ENCODE measurements at places on chromosomes 16 and 17.

GRCh38 chr17:82120148-82120547 lies 22.1 kb upstream of the FASN start:
- no peak for DNase-seq

GRCh38 chr16:64745258-64745930 lies 376.5 kb downstream of the CDH11 start:
- DNase-seq = no peak

- DNase-seq = no peak
Observed at GRCh38 chr16:56609463-56609921, 1.1 kb downstream of the MT2A start.

- DNase-seq = no peak
Observed at GRCh38 chr17:44754276-44754675, 4.5 kb upstream of the ADAM11 start.

DNA sequence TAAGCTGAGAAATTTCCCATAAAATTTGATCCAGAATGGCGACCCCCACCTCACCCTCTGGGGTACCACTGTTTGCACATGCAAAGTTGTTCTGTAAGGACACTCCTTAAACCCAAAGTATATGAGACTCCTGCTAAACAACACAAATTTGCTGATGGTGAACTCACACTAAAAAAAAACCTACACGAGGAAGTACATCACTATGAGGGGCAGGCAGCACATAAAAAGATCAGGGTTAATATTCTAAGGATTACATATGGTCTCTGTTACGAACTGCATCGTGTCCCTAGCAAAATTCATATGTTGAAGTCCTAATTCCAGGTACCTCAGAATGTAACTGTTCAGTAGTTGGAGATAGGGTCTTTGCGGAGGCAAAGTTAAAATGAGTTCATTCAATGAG lies 60.3 kb downstream of the LYRM1 start:
- no peak for DNase-seq

- no peak for DNase-seq
Observed at GRCh38 chr17:48506246-48506645, 24.6 kb downstream of the HOXB1 start.

DNA sequence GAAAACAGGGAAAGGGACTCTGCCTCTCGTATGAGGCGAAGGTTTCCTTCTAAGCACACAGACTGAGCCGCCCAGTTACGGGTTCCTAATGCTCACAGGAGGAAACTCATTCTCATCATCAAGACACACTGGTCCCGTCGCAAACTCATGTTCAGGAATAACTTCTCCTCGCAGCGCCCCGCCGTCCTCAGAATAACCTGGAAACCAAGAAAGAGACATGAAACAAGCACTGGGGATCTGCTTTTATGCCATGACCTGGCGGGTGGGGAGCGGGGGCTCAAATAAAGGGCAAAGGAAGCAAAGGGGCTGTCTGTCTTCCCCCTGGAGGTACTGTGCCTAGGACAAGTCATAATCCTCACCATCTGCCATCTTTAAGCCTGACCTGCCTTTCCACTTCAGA lies 31.3 kb downstream of the WIPI1 start:
- DNase-seq = no peak

DNA sequence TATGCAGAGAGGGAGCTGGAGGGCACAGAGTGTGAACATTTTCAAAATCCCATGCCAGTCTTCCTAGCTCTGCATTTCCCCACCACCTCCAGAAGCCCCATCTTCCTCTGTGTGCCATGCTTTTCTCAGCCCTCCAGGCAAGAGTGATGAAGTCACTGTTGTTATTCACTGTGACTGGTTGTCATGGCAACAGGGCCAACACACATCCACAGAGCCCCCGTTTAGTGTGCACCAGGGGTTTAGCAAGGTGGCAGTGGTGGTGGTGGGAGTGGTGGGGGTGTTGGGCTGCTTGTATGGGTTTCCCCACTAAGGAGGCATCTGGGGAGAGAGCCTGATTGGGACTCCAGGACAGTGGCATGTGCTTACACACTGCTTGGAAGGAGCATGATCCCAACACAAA lies 309.9 kb upstream of the ASIC2 start:
- no peak for DNase-seq

DNA sequence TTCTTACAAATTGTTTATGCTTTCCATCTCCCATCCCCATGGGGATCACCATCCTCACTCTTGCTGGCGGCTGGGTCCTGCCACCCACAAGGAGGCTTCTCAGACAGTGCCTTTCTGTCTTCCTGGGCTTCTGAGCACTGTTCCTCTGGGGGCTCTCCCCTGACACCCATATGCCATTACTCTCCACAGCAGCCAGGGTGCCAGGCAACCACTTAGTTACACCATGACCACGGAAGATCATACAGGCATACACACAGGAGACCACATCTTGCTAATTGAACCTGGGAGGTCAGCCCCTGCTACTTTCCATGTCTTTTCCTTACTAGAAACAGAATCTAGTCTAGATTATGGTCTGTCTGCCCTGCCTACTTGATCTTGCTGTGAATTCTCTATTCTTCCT lies 27.7 kb upstream of the HS3ST2 start:
- no peak for DNase-seq

GRCh38 chr16:85515830-85516397 lies 97.2 kb upstream of the GSE1 start:
- DNase-seq = no peak

DNA sequence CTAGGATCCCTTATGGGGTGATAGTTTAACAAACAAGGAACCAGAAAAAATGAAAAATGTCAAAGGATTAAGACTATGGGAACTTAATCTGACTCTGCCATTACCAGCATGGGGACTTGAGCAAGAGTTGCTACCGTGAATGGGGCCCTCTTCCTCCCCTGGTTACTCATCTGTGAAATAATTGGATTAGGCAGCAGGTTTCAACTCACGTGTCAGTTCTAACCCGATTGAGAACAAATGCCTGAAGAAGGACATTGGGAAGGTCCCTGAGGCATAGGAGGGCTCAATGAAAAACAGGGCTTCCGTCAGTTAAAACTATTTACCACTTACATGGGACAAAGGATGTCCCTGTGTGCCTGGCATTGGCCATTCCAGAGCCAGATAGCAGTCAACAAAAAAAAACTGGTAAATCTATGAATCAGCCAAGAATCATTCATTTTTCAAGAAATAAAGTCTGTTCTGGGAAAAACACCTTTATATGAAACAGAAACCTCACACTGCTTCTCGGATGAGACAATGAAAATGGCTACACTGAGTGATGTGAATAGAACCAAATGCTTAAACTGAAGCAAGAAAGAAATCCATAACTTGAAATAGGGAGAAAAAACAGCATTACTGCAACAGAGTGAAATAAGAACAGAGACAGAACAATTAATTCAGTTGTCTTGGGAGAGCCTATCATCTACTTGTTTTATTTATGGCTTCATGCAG lies 104.3 kb downstream of the ADAMTS18 start:
- no peak for DNase-seq

- DNase-seq = no peak
Observed at GRCh38 chr17:38719943-38720641, 10.0 kb upstream of the CISD3 start.

- DNase-seq = no peak
Observed at GRCh38 chr17:35214631-35215273, 20.6 kb upstream of the SLC35G3 start.

GRCh38 chr17:13085578-13085977 lies 67.8 kb upstream of the ELAC2 start:
- no peak for DNase-seq

DNA sequence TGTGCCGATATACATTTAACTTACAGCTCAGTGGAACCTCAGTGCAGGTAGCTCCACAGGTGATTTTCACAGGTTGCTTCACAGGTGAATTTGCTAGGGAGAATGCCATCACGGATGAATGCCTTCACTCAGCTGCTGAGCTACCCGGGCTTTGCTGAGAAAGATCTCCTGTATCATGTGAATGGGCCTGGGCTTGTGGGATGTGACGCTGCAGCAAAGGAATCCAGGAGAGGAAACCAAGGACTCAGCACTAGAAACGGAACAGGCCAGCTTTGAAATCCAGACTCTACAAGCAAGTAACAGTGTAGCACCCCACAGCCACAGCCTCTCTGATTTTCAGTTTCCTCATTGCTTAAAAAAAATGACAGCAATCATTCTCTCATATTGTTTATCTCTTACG lies 271.4 kb upstream of the MAF start:
- DNase-seq = no peak

- DNase-seq = no peak
Observed at GRCh38 chr17:41519501-41520224, 973 bp upstream of the KRT15 start.

DNA sequence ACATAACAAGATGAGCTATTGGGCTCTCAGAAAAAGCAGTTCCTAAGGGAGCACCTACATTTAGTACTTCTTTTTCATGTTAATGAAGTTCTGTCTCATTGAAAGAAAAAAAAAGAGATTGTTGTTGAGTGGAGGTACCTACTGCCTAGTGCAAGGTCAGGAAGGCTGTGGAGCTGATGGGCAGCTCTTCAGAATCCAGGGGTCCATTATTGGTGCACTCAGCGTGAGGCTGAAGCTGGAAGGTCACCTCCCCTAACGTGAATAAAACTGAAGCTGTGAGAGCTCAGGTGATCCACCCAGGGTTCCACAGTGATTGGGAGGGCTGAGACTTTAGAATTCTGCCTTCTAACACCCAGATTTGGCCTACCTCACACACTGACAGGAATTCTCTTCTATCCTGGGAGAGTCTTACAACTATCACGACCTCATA lies 153.9 kb upstream of the TBX2 start:
- no peak for DNase-seq

- DNase-seq = no peak
Observed at GRCh38 chr16:65057184-65057583, 64.7 kb downstream of the CDH11 start.

- no peak for DNase-seq
Observed at GRCh38 chr17:76481071-76481655, 13.8 kb downstream of the AANAT start.

GRCh38 chr16:79372503-79373184 lies 227.9 kb downstream of the MAF start:
- DNase-seq = no peak

DNA sequence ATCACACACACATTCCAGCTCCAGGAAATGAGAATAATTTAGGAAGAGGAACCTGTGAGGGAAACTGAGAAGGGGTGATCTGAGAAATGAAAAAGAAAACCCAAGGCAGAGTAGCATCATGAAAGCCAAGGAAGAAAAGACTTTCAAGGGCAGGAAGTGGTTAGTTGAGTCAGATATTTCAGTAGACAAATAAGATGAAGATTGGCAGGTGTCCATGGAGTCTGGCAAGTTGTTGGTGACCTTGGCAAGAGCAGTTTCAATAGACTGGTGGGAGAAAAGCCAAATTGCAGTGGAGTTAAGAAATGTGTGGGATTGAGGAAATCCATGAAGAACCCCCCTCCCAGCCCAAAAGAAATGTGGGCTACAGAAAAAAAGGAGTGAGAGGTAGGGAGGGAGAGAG lies 10.7 kb downstream of the GNAO1 start:
- no peak for DNase-seq

- DNase-seq = no peak
Observed at GRCh38 chr17:74713171-74713755, 540 bp upstream of the CD300LF start.

DNA sequence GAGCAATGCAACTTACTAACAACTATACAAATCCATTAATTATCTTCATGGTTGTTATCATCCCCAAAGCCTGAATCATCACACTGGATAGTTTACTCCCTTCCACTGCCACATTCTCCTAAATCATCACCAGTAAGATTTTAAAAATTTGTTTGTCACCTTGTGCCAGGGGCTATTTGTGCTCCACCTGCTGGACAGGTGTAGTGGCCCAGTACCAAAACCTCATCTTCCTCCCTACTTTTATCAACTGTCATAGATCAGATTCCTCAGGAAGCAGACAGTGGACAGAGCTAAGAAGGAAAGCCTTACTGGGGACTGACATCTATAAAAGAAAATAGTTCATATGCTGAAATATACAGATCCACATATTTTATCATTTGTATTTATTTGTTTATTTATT lies 280.4 kb downstream of the CDH11 start:
- DNase-seq = no peak

DNA sequence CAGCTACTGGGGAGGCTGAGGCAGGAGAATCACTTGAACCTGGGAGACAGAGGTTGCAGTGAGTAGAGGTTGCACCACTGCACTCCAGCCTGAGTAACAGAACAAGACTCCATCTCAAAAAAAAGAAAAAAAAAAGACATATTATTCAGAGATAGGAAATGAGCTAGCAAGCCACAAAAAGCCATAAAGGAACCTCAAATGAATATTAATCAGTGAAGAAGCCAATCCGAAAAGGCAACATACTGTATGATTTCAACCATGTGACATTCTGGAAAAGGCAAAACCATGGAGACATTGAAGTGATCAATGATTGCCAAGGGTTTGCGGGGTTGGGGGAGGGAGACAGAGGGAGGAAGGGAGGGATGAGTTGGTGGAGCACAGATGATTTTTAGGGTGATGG lies 8.4 kb upstream of the EXOC7 start:
- no peak for DNase-seq

GRCh38 chr16:56106527-56106926 lies 84.8 kb upstream of the GNAO1 start:
- no peak for DNase-seq

- DNase-seq = no peak
Observed at GRCh38 chr16:81996664-81997509, 14.4 kb downstream of the SDR42E1 start.
